Type B pancreatic cell (in vitro differentiated cells): ENCODE measurements at places on chromosomes 16 and 17. TPM values are rescaled to one million over a fixed set of nuclear protein-coding genes. Genes with fewer than 3 reads are reported as not detected.

TUBB3 gene
- total RNA-seq: 62.0 and 91.4 TPM in 2 replicates

TMEM235 gene
- total RNA-seq: 0.43 TPM in 1 of 2 replicates, not detected in the other

CDH1 gene
- total RNA-seq: 190 and 544 TPM in 2 replicates

ITGAX gene
- not detected in 2 replicates for total RNA-seq

TAT gene
- 0.14 TPM in 1 of 2 replicates, not detected in the other for total RNA-seq

KCNH6 gene
- 4.4 and 9.0 TPM in 2 replicates for total RNA-seq

FBXO39 gene
- total RNA-seq: 0.26 TPM in 1 of 2 replicates, not detected in the other

SP2 gene
- 16.9 and 22.0 TPM in 2 replicates for total RNA-seq

CDRT4 gene
- total RNA-seq: 5.4 and 12.9 TPM in 2 replicates

CD300LB gene
- not detected in 2 replicates for total RNA-seq

KRT9 gene
- total RNA-seq: 0.85 and 7.4 TPM in 2 replicates

CDH3 gene
- total RNA-seq: 35.5 and 53.5 TPM in 2 replicates

EPN3 gene
- 41.7 and 72.1 TPM in 2 replicates for total RNA-seq

GAS2L2 gene
- total RNA-seq: 0.22 TPM in 1 of 2 replicates, not detected in the other

OVCA2 gene
- 27.8 and 42.7 TPM in 2 replicates for total RNA-seq

KRTAP9-6 gene
- not detected in 2 replicates for total RNA-seq

EMP2 gene
- total RNA-seq: 36.3 and 57.9 TPM in 2 replicates

INCA1 gene
- total RNA-seq: 0.72 and 0.86 TPM in 2 replicates

FOXO3B gene
- 5.6 and 15.1 TPM in 2 replicates for total RNA-seq

CHST6 gene
- total RNA-seq: 1.8 and 6.0 TPM in 2 replicates

ABI3 gene
- 0.31 TPM in 1 of 2 replicates, not detected in the other for total RNA-seq

CDRT15 gene
- not detected in 2 replicates for total RNA-seq

FOXN1 gene
- 1.0 and 1.2 TPM in 2 replicates for total RNA-seq

SSTR5 gene
- 0.43 and 1.8 TPM in 2 replicates for total RNA-seq

ZP2 gene
- total RNA-seq: not detected in 2 replicates

NDEL1 gene
- total RNA-seq: 51.4 and 77.9 TPM in 2 replicates

NXN gene
- 65.1 and 68.0 TPM in 2 replicates for total RNA-seq

TBC1D3K gene
- not detected in 2 replicates for total RNA-seq

ENDOV gene
- 30.7 and 38.9 TPM in 2 replicates for total RNA-seq

FAM171A2 gene
- total RNA-seq: 13.3 and 34.7 TPM in 2 replicates

KRT20 gene
- 13.0 and 41.9 TPM in 2 replicates for total RNA-seq

CLEC10A gene
- total RNA-seq: not detected in 2 replicates

NPW gene
- 3.9 and 4.7 TPM in 2 replicates for total RNA-seq

OR1F1 gene
- total RNA-seq: 0.34 TPM in 1 of 2 replicates, not detected in the other

DNAAF8 gene
- 0.74 and 2.6 TPM in 2 replicates for total RNA-seq

ZACN gene
- total RNA-seq: 0.29 TPM in 1 of 2 replicates, not detected in the other

CCL1 gene
- total RNA-seq: not detected in 2 replicates

SECTM1 gene
- 13.2 and 17.7 TPM in 2 replicates for total RNA-seq

RNF227 gene
- 3.3 and 3.8 TPM in 2 replicates for total RNA-seq

CHP2 gene
- total RNA-seq: 0.17 and 1.0 TPM in 2 replicates

MYO15A gene
- total RNA-seq: 1.8 and 2.2 TPM in 2 replicates

TAC4 gene
- total RNA-seq: not detected in 2 replicates

OR1A1 gene
- not detected in 2 replicates for total RNA-seq

PRDM7 gene
- not detected in 2 replicates for total RNA-seq

TEDC2 gene
- 10.5 and 31.6 TPM in 2 replicates for total RNA-seq

ADAMTS18 gene
- 5.5 and 7.9 TPM in 2 replicates for total RNA-seq

AIPL1 gene
- not detected in 2 replicates for total RNA-seq

HNF1B gene
- total RNA-seq: 10.6 and 19.0 TPM in 2 replicates

NTN1 gene
- 10.7 and 17.4 TPM in 2 replicates for total RNA-seq

SCRN2 gene
- total RNA-seq: 34.9 and 45.2 TPM in 2 replicates

LGALS9B gene
- 0.29 and 0.36 TPM in 2 replicates for total RNA-seq
